ENCODE measurements at places on chromosomes 4 and X.
A peak's percentile ranks its signal among the peaks of the same experiment; 100 is the strongest.

DNA sequence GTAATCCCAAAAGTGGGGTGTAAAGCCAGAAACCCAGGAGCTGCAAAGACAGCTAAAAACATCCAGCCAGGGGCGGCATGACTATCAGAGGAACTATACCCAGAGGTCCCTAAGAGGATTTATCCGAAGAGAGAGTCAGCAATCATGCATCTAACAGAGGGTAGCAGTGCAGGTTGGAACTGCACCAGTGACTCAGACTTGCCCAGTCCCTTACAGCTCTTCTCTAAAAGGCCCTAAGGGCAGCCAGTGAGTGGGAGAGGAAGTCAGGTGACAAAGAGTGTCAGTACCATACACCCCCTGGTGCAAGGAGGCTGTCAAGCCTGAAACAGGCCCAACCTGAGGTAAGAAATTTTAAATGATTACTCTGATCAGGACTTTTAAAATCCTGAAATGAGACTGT is 88.1 kb downstream of the CAMK2D start:
- peak; percentile 21 for DNase-seq

DNA sequence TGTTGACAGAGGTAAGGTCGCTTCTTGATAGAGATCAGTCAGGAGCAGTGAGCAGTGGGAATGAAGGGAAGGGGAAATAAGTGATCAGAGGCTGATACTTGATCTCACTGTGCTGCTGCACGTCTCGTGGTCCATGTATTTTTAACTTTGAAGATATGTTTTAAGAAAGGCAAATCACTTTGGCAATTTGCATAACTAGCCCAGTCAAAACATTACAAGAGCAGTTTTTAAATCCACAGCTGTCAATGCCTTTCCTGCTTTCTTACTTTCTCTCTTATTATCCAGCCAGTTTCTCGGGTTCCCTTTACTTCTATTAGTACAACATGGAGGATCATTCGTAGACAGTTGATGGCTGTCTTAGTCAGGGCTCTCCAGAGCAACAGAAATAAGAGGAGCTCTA is 472.8 kb downstream of the TMA16 start:
- DNase-seq: no peak

DNA sequence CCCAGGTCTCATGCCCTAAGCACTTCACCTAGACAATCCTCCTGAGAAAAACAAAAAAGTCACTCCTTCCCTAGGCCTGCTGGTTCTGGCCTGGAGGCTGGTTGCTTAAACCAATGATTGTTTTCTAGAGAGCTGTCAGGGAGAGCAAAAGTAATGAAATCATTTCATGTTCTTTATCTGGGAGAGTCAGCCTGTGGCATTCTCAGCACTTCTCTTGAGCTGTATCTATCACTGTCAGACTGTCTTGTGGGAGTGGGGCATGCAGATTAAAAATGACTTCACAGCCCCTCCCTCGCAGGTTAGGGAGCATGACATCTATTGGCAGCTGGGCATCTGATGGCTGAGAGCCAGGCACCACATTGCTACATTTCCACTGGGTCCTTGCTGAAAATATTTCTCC is 20.4 kb upstream of the TMEM154 start:
- DNase-seq: no peak

- DNase-seq: no peak
Observed at GRCh38 chr4:4384837-4385236, 2.1 kb upstream of the NSG1 start.

DNA sequence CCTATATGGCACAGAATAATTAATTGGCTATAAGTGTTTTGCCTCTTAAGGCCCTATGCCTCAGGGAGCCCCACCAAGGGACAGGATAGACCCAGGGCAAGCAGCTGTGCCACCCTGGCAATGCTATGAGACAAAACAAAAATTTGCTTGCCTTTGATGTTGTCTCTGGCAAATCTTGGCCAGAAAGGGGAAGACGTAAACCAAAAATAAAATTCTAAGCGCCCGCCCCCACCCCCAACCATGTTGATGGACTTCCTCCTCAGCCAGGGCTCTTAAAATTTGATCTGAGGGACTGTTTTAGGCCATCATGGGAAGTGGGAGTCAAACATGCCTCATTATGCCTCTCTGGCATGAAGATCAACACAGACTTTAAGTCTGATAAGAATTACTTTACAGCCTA is 130.5 kb upstream of the APOOL start:
- no peak for DNase-seq

- no peak for DNase-seq
Observed at GRCh38 chrX:71000139-71000538, 68.0 kb downstream of the SNX12 start.

Data from stimulated activated CD8-positive, alpha-beta memory T cell treated with anti-CD3 and anti-CD28 coated beads, Interleukin-15, amount 100 ng/mL, for 48 hours (primary cell).